ENCODE measurements at places on chromosomes 16 and 17.

- no peak for DNase-seq
Measured at GRCh38 chr16:65375651-65376050, 253.8 kb upstream of the CDH11 start.

- DNase-seq: no peak
Measured at GRCh38 chr17:41629826-41630670, 5.7 kb upstream of the KRT17 start.

DNA sequence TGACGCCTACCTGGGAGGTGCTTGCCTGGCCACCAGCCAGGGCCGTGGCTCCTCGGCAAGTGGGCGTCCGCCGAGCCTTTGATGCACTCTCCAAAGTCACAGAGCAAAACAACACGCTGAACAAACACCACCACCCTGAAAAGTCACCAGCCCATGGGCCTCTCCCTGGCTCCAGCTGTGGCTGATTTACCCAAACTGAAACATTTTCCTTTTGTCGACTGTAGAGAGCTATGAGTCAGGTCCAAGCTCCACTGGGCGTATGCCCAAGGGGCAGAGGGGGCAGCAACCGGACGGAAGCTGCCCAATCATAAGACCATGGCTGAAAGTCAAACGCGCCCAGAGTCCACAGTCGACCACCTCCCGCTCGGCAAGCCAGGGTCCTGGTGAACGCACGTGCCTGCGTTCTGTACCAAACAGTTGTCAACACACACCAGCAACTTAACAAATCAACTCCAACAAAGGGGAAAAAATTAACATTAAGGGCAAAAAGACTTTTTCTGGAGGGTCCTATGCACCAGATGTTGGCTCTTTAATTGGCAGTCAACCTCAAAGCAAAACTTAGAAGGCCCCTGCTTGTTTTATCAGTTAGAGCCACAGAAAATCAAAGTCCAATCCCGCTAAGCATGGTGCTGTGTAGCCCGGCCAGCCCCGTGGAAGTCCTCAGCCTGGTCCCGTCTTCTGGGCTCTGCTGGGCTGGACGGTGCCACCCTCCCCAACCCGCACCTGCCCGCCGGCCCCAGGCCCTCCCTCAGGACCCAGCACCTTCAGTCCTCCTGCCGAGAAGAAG lies 47.3 kb downstream of the TBC1D16 start:
- no peak for DNase-seq

DNA sequence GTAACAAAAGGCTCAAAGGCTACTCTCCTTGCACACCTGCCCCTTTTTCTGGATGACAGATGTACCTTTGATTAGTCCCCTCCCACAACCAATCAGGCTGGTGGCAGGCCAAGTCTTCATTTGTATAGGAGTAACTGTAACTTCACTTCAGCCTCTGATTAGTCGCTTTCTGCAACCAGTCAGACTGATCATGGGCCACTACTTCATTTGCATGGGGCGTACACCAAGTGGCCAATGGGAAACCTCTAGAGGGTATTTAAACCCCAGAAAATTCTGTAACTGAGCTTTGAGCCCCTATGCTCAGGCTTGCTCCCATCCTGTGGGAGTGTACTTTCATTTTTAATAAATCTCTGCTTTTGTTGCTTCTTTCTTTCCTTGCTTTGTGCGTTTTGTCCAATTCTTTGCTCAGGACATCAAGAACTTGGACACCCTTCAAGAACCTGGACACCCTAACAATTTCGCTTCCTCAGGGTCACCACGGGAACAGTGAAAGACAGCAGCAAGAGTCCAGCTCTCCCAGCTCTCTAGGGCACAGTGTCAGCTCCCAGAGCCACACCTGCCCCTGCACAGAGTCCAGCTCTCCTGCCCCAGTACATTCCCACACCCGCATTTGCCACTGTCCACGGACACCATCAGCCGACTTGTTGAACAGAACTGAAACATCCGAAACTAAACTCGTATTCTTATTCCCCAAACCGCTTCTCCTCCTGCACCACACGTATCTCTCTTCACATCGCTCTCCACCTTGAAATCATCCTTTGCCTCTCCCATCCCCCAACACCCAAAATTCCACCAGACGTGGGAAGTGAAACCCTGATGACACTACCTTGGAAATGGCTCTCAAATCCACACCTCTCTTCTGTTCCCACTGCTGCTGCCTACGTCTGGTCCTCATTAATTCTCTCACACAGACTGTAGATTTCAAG lies 53.4 kb downstream of the ABCC12 start:
- no peak for DNase-seq

DNA sequence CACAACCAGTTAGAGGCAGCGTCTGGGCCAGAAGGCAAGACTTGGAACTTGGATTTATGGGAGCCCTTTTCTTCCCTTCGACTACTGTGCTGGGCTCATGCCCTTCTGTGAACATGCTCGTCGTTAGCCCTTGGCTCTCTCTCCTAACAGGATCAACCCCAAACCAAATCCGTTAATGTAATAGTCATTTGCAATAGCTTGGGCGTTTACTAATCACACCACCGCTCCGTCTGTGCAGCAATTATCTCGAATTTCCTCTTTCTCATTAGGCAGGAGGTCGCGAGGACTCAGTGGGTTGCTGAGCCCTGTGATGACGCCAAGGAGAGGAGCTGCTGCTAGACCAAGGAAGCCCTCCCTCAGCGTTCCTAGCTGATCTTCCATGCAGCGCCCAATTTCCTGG lies 114.7 kb downstream of the ENGASE start:
- DNase-seq: no peak

DNA sequence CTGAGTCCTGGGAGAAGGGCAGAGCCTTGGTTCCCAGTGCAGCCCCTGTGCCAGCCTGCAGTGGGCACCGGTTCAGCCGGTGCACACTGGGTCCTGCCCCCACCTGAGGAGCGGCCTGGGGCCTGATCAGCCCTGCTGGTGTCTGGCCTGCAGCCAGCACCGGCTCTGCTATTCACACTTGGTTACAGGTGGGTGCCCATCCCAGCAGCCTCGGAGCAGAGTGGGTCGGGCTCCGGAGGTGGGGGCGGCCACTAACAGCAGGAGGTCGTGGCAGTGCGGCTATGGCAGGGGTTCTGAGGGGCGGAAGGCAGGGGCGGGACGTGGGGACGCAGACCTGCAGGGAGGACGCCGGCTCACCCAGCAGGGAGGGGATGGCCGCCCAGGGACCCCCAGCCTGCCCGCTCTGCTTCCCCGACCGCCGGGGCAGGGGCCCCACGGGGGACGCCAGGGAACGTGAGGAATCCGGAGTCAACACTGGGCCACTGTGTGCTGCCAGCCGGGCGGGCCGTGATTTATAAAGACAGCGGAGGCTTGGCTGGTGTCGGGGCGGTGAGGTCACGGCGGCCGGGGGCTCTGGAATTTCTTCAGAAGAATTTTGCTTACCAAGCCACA lies 20.3 kb downstream of the METRNL start:
- no peak for DNase-seq

- DNase-seq: no peak
Measured at GRCh38 chr16:51394421-51394820, 243.4 kb upstream of the SALL1 start.

- no peak for DNase-seq
Measured at GRCh38 chr17:75856062-75856756, 1.1 kb upstream of the WBP2 start.

DNA sequence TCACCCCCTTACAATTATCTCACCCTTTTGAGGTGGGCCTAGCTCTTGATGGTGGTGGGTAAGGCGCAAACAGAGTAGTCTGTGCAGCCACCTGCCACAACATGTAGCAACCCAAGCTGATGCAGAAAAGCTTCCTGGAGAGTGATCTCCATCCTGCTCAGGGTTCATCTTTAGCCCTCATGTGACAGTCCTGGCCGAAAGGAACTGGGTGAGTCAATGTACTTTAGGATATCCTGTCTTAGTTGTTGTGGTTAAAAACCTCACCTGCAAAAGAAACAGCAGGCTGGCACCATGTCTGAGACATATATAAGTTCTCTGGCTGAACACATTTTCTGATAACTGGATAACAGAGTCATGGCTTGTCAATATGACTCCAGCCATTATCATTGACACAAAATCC lies 183.5 kb upstream of the CPHXL start:
- DNase-seq: no peak

- peak; percentile 66 for DNase-seq
Measured at GRCh38 chr17:44350733-44351226, 5.7 kb downstream of the GRN start.

- DNase-seq: no peak
Measured at GRCh38 chr16:79933603-79934002, 333.1 kb upstream of the MAF start.

- no peak for DNase-seq
Measured at GRCh38 chr17:9071016-9071415, 49.7 kb downstream of the NTN1 start.

DNA sequence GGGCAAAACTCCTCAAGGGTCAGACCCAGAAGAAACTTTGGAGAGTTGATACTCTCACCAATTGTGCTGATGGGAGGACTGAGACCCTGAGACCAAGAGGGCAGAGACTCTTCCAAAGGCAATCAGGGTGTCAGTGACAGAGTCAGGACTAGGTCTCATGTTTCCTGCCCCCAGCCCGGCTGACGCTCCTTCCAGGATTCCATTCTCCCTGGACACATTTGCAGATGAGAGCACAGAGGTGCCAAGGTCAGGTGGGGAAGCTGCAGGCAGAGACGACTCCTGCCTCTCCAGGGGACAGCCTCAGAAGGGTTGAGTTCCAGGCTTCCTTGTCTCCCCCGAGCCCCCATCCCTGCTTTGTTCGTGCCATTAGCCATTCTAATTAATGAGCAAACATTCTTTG lies 174.1 kb downstream of the WSCD1 start:
- no peak for DNase-seq

GRCh38 chr17:11406716-11407115 lies 165.7 kb downstream of the SHISA6 start:
- no peak for DNase-seq

DNA sequence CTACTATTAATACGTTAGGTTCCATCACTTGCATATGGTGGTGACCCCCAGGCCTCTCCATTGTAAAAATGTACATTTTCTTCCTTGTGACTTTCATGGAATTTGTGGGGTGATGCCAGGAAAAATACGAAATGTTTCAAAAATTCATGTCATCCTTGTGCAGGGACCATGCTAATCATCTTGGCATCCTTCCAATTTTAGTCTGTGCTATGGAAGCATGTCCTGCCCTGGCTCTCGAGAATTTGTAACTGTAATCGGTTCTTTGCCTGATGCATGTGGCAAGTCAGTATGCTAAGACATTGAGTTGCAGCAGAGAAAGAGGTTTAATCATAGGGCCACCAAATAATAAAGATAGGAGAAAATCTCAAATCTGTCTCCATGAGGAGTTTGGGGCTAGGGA lies 14.3 kb upstream of the GINS3 start:
- DNase-seq: no peak

DNA sequence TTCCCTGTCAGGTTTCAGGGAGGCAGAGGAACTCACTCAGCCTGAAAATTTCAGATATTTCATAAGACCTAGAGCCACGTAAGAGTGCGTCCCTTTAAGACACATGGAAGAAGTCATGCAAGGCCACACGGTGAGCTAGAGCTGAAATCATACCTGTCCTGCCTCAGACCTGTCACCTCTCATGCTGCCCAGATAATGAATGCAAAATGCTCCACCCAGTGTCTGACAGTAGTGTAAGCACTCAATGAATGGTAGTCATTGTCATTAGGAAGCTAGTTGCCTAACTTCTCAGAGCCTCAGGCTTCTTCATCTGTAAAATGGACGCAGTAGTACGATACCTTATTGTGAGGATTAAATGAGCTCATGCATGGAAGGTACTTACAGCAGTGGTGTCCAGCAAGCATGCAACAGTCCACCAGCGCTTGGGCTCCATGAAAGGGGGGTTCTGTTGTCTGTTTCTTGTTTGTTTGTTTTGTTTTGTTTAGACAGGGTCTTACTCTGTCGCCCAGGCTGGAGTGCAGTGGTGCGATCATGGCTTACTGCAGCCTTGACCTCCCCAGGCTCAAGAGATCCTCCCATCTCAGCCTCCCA lies 60.7 kb downstream of the WSB1 start:
- no peak for DNase-seq

DNA sequence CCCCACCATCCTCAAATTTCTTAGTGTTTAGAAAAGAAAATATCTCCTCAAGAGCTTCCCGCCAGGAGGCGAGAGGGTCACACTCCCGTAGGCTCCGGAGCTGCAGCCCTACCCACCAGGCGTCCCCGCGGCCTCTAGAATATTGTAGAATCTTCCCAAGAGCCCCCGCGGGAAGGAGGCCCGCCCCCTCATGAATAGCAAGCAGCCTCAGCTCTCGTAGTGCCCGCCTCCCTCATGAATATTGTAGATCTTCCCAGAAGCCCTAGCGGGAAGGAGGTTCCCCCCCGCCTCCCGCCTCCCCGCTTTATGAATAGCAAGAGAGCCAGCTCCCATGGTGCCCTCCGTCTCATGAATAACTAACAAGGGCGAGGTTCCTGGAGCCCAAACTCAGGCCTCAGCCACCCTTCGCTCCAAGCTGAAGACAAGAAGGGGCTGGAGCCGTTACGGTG lies at the start of gene FBXO47:
FBXO47 (minus strand) TSS at position 114 of the 449 bp plus-strand sequence. CDS start 4,378 bp downstream, outside the sequence.
- peak; percentile 73 for DNase-seq

DNA sequence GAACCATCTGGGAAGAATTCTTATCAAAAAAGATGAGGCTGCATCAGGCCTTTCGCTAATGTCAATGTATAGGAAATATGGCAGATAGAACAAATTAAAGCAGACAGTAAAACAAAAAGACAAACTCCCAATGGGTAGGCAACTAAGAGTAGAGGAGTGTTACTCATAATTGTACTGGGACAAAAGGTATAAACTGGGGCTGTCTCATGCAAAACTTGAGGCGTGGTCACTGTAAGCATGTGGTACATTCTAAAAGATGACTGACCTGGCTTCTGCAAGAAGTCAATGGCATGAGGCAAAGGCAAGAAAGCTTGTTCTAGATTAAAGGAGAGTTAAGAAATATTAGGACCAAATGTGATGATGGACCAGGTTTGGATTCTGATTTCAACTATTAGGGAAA lies 26.7 kb downstream of the SMIM36 start:
- no peak for DNase-seq

DNA sequence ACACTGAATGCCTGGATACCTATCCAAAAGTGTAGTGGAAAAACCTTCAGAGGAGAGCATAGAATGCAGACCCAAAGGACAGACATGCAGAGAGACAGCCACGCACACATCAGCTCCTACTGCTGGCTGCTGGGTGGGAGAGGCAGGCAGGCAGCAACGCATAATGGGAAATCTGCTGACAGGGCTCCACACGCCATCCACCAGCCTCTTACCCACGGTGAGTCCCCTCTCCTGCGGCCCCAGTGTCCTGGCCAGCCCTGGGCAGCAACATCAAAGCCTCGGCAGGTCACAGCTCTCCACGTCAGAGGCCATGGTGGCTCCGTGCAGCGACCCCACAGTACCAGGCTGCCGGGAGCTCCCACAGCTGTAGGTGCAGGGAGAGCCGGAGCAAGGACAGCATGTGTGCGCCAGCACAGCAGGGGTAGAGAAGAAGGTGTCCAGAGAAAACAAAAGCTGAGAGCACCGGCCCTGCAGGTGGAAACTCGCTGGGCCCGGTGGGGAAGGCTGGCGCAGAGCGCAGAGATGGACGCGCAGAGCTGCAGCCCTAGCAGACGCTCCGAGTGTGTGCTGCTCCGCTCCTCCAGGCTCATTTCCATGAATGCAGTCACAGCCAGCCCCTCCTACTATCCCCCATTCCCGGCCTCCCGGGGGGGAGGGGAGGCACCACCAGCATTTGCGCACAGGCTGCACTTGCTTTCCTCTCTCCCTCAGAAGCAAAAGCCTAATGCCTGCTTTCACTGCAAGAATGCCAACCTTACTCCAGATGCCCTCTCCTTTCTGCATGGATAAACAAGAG lies 58.9 kb downstream of the CYTH1 start:
- DNase-seq: no peak

GRCh38 chr16:87067003-87067556 lies 250.1 kb downstream of the C16orf95 start:
- DNase-seq: no peak

GRCh38 chr17:49612726-49613125 lies 37.1 kb downstream of the NXPH3 start:
- DNase-seq: no peak
